Thyroid gland (tissue), 4 donors: ENCODE measurements at places on chromosomes 2 and 18. TPM values are rescaled to one million over a fixed set of nuclear protein-coding genes. Genes with fewer than 3 reads are reported as not detected.

GRCh38 chr18:36284268-36284667, 13.2 kb upstream of the FHOD3 start:
- DNase-seq, result no peak

DNA sequence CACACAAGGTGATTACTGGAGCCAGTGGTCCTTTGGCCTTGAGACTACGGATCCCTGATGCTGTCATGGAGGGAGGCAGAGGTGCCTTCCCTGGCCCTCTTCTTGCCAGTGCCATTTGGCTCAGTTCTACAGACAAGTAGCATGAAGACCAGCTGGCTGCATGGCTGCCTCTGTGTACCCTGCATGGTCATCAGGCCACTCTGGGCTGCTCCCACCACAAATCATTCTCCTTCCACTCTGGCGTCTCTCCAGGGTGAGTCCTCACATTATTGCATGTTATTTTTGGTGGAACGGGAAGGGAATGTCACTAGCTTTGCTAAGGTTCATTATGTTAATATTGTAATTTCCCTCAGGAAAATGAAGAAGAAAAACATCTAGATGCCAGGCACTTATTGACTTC, 229.8 kb downstream of the VAPA start:
- no peak for DNase-seq

DNA sequence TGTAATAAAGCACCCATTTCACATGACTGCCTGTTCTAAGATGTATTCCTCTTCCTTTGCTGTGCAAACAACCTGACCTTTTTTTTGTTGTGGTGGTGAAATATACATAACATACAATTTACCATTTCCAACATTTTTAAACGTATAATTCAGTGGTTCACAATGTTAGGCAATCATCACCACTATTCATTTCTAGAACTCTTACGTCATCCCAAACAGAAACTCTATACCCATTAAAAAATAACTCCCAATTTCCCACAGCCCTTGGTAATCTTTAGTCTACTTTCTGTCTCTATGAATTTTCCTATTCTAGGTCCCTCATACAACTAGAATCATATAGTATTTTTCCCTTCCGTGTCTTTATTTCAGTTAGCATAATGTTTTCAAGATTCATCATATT, 36.7 kb downstream of the RND3 start:
- DNase-seq, result no peak

GRCh38 chr2:58064086-58064485, 17.5 kb downstream of the VRK2 start:
- DNase-seq, result no peak

DNA sequence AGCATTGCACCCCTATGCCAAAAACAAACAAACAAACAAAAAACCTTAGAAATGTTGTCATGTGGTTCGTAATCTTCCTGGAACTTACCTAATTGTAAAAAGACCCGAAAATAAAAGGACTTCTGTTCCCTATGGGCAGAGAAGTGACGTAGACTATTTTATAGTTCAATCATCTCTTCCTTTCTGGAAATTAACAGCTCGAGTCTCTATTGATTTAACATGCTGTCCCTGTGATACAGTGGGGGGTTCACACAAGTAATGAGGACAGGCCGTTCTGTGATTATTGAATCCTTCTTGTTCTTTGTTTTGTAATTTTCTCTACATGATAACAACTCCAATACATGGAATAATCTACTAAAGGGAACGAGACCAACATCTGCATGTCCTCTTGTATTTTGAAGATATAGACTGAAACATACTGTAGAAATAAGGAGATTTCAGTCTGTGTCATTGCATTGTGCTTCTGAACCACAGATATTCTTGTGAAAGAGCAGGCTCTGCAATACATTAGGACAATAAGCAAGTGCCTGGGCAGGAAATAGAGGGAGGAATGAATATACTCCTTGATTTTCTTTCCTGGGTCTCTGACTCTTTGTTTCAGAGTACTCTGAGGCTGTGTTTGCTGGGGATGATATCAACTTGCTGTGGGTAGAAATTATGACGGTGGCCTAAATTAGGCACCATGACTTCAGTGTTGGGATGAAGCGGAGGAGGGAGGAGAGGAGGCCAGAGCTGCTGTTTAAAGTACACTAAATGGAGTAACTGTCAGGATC, 65.7 kb upstream of the PPM1B start:
- DNase-seq, result no peak

DNA sequence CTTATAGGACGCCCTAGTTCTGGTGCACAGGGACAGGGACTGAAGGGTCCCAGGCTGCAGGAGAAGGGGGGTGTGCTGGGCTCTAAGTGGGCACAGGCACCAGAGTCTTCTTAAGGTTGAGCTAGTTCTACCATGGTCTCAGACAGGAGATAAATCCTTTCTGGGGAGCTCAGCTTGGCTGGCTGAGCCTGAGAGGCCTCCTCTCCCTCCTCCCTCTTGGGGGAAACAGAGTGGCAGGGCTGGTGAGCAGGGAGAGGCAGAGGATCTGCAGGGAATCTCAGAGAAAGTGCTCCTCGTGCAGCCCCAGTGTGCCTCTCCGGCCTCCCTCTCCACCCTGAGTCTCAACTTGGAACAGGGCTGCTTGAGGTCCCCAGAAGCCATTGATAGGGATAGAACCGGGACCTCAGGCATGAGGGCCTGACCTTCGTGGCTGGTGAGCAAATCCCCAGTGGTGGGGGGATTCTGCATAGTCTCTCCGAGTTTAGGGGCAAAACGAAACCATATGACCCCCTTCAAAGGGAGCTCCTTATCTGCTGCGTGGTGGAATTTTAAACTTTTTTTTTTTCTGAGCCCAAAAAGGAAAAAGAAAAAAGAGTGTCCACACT, 2.0 kb downstream of the GDF7 start:
- DNase-seq, result no peak

- no peak for DNase-seq
Observed at GRCh38 chr2:14776216-14776615, 143.7 kb downstream of the LRATD1 start.

DNA sequence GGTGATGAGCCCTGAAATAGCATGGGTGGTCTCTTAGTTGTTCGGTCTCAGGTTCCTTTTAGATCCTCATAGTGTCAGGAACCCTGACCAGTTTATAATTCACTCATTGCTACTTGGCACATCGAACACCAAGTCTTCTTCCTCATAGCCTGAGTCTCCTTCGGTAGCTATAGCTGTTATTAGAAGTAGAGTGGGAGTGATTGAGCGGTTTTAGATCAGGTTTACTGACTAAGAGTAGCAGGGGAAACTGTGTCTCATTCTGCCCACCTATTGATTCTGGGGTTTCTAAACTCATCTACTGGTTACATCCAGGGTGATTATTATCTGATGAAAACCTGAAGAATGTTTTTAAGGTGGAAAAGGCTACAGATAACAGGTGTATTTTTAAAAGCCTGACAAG, 114.6 kb downstream of the SETBP1 start:
- no peak for DNase-seq

GRCh38 chr2:221567231-221567760, 4.8 kb downstream of the EPHA4 start:
- DNase-seq, result no peak

DNA sequence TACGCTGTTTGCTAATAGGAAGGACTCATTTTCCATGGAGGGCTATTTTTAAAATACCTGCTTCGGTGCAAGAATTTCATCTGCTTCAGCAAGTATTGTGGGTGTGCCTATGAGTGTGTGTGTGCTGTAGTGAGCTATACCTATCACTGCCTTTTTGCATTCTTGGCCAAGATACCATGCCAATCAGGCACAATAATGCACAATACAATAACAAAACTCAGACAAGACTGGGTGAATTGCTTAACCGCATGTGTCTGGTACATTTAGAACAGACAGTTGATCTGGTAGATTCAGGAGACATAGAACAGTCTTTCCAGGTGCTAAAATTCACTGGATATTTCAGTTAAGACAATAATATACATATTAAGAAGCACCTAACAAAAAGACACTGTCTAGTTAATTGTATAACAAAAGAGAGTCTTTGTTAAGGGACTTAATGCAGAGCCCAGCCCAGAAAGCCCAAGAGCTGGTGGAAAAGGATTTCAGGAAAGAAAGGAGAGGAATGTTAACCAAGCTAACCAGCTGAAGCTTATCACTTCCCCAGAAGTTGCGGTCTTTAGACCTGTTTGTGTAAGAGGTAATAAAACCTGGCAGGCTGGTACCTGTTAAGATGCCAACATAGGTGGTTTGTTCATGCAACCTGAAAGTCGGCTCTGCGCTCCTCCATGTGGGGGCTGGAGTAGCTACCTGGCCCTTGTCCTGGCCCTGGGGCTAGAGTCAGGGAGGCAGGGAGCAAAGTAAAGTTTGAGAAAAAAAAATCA, 153.3 kb upstream of the RBMS1 start:
- peak; percentile 73 for DNase-seq

GRCh38 chr18:21903709-21904108, 163.1 kb downstream of the MIB1 start:
- no peak for DNase-seq

DNA sequence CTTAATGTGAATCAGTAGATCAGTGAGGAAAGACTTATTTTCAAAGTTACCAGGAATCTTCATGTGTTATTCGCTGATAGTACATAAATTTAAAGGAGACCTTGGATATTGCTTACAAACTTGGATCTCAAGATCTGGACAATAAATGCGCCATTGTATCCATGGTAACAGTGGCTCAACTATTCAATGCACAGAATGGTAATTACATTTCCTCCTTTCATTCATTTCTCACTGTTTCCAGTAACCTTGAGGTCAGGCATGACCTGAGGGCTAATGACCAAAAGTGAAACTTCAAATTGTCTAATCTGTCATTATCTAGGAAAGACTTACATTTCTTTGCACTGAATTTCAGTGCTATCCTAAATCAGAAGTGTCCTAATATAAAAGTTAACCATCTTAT, 8.1 kb downstream of the LRP2 start:
- DNase-seq, result no peak

DNA sequence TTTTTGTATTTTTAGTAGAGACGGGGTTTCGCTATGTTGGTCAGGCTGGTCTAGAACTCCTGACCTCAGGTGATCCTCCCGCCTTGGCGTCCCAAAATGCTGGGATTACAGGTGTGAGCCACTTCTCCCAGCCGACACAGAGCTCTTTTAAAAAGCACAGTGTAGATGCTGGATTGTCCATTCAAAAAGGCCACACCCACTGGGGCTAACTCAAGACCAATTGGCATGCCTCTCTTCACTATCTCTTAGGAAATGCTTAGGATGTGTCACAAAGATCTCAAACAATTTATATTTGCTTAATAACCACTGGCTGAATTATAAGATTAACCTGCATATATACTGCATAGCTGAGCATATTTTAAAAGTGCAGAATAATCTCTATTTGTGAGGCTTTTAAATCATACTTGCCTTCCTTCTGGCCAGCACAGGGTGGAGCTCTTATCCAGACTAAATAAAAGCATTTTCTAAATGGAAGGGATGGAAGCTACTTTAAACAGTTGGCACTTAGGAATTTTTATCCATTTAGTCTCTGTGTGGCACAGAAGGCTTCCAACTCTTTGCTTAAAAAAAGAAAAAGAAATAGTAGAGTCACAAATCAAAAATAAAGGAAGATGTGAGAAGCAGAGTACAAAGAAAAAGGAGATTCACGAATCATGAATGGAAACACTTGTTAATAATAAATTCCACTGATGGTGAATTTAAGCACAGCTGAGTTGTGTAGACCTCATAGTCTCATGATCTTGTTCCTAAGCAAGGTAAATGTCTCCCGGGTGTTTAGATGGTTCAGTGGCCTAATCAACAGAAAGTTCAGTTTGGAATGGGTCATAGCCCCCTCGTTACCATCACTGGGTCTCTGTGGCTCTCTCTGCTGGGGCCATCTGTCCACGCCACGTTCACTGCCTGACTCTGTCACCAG, 22.4 kb downstream of the CRYGD start:
- DNase-seq, result no peak

The CNRIP1 gene
- 18.3 TPM for total RNA-seq

The HOXD13 gene
- total RNA-seq, result not detected

The KCNE4 gene
- total RNA-seq, result 19.3 TPM

The IL36RN gene
- not detected for total RNA-seq

The ARHGAP15 gene
- 9.8 TPM for total RNA-seq

The INHA gene
- total RNA-seq, result 0.50 TPM

The CXCR1 gene
- total RNA-seq, result 0.13 TPM

The ATP6V1C2 gene
- not detected for total RNA-seq
